ENCODE measurements at places on chromosomes 3 and 15.

DNA sequence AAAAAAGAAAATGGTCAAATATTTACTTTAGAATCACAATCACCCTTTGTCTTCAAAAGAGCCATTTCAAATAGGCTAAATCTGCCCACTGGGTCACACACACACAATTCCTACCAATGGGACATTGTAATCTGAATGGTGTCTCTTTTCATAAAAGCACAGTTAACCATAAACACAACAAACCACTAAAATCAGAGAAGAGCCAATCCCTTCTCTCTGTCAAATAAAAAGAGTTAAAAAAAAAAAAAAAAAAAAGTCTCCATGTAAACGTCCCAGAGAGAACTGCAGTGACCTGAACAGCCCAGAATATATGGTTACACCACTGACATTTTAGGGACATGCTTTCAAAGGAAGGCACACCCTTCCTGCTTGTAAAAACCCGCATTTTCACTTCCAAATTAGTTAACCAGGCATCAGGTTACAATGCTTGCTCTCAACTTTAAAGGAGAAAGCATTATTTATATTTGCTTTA is 63.7 kb downstream of the PRICKLE2 start:
- no peak for DNase-seq

DNA sequence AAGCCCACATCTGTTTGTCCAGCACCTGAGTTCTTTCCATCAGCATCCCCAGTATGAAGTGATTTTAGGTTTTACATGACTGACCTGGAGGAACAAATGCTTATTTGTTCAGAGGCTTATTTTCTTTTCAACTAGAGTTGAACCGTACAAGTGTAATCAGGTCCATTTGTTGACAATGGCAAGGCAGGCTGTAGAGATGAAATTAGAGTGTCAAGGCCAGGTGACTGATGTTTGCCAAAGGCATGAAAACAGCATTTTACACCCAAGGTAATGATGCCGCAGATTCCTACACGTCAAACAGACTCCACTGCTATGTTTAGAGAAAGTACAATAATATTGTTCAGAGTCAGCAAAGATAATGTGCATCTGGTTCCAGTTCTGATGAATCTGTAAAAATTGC is 96.5 kb downstream of the KCNAB1 start:
- no peak for DNase-seq

GRCh38 chr3:77562089-77562488 is 522.2 kb downstream of the ROBO2 start:
- no peak for DNase-seq

- no peak for DNase-seq
These were observed 289.2 kb downstream of the ROBO2 start for GRCh38 chr3:77329116-77329515.

- no peak for DNase-seq
These were observed 392.6 kb upstream of the NAALADL2 start for GRCh38 chr3:174466471-174467054.

GRCh38 chr3:100333970-100334487 is 528 bp upstream of the NIT2 start:
- no peak for DNase-seq

DNA sequence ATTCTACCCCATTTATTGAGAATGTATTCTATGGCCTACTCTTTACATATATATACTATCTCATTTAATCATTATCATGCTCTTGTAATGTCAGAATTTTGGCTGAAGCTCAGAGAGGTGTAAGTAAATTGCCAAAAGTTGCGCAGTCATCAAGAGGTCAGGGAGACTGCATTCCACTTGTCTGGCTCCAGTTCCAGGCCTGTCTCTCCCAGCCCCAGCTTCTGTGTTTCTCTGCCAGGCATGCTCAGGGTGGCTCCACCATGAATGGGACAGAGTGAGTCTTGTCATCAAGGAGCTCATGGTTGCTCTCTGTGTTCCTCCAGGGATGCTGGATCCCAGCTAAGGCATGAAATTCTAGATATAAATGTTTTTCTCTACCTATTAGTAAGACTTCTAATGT is 635.1 kb upstream of the MDFIC2 start:
- DNase-seq: no peak

GRCh38 chr15:57306161-57306943 is 70.0 kb upstream of the CGNL1 start:
- peak; percentile 70 for DNase-seq

GRCh38 chr15:58805095-58805494 is 34.0 kb downstream of the MINDY2 start:
- no peak for DNase-seq

- DNase-seq: no peak
These were observed 50.6 kb downstream of the SERP1 start for GRCh38 chr3:150495563-150496168.

GRCh38 chr3:62187022-62187431 is 186.3 kb downstream of the FEZF2 start:
- DNase-seq: no peak

DNA sequence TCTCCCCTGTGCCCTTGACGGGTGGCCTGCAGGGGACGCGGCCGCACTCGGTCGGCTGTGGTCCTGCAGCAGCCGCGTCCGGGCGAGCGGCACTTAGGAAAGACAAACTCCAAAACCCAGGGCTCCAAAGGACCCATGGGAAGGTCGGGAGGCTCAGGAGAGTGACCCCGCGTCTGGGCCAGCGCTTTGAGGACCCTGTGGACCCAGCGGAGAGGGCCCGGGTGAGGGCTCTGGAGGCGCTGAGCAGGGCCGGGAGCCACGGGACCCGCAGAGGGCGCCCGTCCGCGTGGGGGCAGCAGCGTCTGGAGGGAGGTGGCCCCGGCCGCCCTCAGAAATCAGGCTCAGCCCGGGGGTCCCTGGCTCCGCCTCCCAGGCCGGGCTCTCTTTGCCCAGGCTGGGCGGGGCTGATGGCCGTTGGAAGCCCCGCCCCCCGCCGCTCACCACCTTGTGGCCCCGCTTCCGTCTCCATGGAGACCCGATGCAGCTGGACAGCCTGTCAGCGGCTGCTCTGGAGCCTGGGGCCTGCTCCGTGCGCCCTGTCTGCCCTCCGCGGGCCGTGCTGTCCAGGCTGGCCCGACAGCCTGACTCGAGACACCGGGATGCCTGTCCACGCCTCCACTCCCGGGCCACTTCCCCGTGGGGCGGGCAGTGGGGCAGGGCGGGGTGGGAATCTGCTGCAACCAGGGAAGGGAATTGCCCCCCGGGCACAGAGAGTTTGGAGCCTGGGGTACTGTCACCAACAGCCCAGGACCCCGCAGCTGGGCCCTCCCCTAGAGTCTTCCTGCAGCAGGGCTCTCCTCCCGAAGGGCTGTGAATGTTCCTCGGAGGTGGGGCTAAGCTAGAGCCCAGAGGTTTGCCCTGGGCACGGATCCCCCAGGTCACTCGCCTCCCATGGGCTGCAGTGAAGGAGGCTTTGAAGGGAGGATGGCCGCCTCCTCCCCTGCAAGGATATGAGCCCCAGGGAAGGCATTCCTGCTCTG is 34.8 kb upstream of the RPL32 start:
- no peak for DNase-seq

DNA sequence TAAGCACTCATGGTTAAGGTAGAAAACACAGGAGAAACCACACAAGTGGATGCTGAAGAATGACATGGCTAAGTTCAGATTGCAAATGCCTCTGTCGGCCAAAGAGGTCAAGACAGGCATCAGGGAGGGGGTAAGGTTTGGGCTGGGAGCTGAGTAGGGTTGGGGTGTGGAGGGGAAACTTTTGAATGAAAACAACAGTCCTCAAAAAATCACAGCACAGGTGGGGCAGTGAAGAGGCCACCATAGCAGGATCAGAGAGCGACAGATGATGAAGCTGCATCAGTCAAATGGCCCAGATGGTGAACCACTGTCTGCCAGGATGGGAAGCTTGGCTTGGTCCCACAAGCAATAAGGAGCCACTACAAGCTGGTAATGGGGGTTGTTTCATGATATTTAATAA is 74.9 kb downstream of the ADCY5 start:
- no peak for DNase-seq

- DNase-seq: no peak
These were observed 259.8 kb upstream of the WNT5A start for GRCh38 chr3:55746808-55747413.

- no peak for DNase-seq
These were observed 2.2 kb downstream of the ICE2 start for GRCh38 chr15:60476713-60477112.

DNA sequence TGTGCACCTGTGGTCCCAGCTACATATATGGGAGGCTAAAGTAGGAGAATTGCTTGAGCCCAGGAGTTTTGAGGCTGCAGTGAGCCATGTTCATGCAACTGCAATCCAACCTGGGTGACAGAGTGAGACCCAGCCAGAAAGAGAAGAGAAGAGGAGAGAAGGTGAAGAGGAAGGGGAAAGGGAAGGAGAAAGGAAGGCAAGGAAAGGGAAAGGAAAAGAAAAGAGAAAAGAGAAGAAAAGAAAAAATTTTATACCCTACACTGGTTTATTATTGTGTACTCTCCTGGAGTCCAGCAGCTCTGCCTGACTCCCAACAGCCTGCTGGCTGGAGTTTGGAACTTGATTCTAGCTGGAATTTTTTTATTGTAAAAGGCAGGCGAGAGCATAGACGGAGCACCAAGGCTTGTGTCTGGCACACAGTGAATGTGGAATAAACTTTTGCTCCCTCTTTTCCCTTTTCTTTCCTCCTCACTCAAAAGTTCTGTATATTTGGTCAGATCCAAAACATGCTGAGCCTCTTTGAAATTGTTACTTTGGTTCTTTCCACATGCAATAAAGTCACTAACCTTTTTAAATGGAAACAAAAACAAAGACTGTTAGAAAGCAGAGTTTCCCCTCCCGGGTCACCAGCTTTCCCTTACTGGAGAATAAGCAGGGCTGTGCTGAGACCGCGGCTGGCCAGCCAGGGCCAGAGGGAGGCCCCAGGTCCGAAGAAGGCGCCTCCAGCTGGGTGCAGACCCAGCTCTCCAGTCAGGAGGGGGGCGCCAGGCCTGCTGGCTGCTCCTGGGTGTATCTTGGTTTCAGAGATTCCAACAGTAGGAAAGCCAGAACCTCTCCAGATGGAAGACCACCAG is 9.9 kb downstream of the THSD4 start:
- no peak for DNase-seq

DNA sequence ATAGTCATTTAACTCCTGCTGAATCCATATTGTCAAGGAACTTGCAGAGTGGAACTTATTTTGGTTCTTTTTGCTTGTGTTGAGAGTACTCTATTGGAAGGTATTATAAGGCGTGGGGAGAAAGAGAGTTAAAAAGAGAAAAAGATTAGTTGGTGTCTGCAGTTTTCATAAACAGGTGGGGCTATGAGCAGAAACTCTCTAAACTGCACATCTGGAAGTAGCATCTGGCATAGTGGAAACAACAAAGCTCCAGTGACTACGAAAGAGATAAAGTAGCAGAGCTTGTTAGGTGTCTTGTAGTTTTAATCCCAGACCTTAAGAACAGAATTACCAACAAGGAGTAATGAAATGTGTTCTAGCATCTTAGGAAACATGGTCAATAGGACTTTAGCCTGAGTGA is 148.8 kb upstream of the SGO1 start:
- no peak for DNase-seq

DNA sequence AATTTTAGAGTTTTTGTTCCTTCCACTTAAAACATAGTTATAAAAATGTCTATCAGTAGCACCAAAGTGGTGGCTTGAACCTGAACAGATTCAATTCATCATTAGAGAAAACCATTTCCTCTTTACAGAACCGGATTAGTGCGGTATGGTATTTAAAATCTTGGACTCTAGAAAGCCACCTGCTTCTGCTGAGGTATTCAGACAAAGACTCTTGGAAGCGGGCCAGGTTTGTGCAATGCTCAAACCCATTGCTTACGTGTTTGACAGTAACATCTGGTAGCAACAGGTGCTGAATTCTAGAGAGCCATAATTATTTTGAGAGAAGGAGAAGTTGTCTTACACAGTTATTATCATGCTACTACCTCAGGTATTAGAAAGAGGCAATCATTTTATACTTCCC is 290.5 kb downstream of the NAALADL2 start:
- no peak for DNase-seq

Data from activated CD4-positive, alpha-beta T cell treated with anti-CD3 and anti-CD28 coated beads for 1 hour (primary cell).